ENCODE measurements at places on chromosomes 2 and 18. TPM values are rescaled to one million over a fixed set of nuclear protein-coding genes. Genes with fewer than 3 reads are reported as not detected.

LHCGR gene
- not detected for total RNA-seq

RAD51AP2 gene
- total RNA-seq: 0.14 TPM

C1QL2 gene
- not detected for total RNA-seq

CDH2 gene
- 1.3 TPM for total RNA-seq

MZT2B gene
- 348 TPM for total RNA-seq

FAP gene
- total RNA-seq: 3.2 TPM

GCG gene
- total RNA-seq: not detected
